Effector CD4-positive, alpha-beta T cell (primary cell): ENCODE measurements at places on chromosomes 11 and 22.

- no peak for DNase-seq
These were observed 104.0 kb downstream of the APOL5 start for GRCh38 chr22:35821654-35822053.

GRCh38 chr11:61046833-61047232 lies 55.5 kb upstream of the CD5 start:
- DNase-seq: no peak

GRCh38 chr11:615504-616319 lies at the start of gene IRF7:
TSS of gene IRF7 (minus strand) at chr11:615950. CDS start at chr11:615364, 586 bp downstream.
- DNase-seq: peak; percentile 86

DNA sequence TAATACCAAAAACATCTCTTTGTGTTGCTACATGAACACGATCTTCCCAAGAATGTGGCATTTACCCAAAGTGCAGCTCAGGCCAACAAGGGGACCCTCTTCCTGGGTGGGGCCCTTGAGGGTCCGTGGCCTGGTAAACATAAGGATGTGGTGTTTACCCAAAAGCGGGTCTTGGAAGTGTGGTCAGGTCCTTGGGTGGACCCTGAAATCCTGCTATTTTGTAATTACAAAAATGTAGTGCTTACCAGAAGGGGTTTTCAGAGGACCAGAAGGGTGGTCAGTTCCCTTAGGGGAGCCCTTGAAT lies 87.8 kb upstream of the PRDM11 start:
- no peak for DNase-seq

- DNase-seq: no peak
These were observed 12.9 kb upstream of the XKR3 start for GRCh38 chr22:16838073-16838472.

DNA sequence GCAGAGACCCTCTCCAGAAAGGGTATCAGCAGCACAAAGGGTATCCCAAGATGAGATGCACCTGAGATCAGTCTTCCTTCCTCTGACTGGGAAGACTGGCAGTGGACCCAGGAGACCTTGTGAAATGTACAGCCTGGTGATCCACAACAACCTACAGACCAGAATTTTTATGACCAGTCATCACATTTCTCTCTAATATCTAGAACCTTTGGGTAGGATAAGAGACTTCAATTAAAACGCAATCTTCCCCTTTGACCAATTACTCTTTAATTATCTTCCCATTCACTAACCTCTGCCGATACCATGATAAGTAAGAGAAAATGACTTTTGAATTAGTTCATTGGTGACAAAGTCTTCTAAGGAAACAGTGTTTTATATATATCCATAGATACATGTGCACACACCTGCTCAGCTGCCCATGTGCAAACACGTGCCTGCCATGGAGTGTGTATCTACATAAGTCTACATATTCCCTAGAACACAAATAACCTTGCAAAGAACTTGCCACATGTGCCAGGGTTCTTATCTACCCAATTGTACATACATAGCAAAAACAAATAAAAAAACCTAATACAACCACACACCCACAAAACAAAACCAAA lies 44.2 kb upstream of the SLC5A1 start:
- DNase-seq: no peak

GRCh38 chr22:22022255-22022840 lies 39.8 kb upstream of the TOP3B start:
- DNase-seq: no peak
